Skeletal muscle cell (primary cell): ENCODE measurements at places on chromosomes 16 and 17.

DNA sequence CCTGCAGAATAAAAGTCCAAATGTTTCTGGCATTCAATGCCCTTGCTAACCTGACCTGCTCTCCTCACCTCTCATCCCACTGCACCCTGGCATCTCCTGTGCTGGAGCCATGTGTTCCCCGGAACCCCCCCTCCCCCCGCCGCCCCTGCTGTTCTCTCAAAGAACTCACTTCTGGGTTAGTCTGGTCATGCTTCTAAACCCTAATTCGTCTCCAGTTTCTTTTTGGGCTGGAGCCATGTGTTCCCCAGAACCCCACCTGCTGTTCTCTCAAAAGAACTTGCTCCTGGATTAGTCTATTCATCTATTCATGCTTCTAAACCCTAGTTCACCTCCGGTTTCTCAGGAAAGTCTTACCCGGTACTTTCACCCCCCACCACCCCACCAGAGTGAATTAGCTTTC is 808 bp upstream of the ALOX15 start:
- no peak for DNase-seq

DNA sequence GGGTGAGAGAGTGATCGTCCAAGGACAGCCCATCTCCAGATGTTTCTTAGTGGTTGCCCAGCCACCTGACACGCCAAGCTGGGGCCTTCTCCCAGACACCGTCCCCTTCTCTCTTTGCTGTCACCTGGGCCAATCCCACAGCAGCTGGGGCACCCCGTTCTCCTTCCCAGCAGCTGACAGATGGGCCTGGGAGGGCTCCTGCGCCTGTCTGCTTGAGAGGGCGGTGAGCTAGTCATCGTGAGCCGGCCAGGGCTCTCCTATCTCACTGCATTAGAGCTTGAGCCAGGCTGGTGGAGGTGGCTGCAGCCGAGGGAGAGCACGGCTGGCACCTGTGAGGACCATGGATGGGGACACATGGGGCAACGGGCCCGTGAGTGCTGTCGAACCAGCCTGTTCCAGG is 41.2 kb downstream of the RAB11FIP3 start:
- DNase-seq: no peak

DNA sequence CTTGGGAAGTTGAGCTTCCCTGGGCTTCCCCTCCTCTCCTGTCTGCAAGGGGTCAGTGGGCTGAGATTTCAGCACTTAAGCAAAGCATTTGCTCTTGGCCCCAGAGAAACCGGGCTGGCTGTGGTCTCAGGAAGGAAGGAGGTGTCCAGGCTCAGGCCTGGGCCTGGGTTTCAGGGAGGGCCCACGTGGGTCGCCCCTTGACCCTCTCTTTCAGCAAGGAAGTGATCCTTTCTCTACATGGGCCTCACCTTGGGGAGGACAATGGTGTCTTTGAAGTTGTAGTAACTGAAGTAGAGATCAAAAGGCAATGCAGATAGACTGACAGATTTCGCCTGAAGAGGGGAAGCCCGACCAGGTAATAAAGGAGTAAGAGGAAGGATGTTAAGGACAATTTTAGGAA is 2.7 kb downstream of the NOD2 start:
- no peak for DNase-seq

DNA sequence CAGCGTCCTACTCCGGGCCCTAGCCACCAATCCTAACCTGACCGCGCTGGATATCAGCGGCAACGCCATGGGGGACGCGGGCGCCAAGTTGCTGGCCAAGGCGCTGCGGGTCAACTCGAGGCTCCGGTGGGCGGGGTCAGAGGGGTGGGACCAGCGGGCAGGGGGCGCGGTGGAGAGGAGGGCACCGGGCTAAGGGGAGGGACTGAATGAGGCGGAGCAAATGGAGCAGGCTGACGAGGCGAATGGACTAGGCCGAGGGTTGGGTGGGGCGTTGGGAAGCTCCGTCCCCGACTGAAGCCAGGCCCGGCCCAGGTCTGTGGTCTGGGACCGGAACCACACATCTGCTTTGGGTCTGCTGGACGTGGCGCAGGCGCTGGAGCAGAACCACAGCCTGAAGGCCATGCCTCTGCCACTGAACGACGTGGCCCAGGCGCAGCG is 4.6 kb downstream of the CARMIL2 start:
- DNase-seq: no peak

DNA sequence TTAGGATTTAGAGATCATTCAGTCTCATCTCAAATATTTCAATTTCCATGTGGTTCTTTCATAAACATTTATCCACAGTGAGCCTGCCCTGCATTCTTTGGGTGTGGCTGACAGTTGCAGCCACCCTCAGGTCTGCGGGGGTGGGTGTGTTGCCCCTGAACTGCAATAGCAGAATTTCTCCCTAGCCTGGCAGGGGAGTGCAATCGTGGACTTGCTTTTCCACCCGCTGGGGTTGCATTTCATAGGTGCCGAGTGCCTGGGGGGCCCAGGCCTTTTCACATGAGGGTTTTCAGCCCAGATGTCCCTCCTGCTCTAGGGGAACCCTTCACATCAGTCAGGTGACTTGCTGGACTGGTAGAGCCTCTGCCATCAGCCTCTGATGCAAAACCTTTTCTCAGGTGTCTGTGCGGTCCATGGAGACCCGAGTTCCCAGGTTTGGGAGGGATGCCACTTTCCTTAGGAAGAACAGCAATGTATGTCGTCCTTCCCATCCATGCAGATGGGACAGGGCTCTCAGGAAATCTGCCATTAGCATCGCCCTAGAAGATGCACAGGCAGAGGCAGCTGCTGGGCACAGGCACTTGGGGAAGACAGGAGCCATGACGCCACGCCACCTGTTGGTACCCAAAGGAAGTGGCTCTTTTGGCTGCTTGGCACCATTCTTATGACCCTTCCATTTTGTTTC is 2.4 kb upstream of the USP36 start:
- DNase-seq: no peak

GRCh38 chr16:84421081-84421937 is 53.0 kb downstream of the ATP2C2 start:
- DNase-seq: no peak

- no peak for DNase-seq
Measured at GRCh38 chr17:61310590-61310989, 89.1 kb upstream of the TBX2 start.

GRCh38 chr16:24820522-24820921 is 25.2 kb upstream of the SLC5A11 start:
- DNase-seq: no peak

DNA sequence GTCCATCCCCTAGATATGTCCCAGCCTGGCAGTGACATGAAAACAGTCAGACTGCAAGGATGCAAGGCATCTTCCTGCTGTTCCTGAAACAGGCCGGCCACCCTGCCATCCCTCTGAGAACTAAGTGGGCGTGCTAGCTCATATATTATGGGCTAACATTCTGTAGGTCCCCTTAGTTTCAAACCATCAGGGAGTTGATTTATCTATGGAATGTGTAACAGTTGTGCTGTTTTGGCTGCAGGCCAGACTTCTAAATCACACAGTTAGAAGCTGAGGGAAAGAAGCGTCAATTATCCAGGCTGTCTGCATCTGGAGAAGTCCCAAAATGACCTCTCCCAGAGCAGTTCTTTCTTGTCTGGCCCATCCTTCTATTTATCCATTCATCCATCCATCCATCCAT is 102.7 kb upstream of the DNAH9 start:
- DNase-seq: no peak

DNA sequence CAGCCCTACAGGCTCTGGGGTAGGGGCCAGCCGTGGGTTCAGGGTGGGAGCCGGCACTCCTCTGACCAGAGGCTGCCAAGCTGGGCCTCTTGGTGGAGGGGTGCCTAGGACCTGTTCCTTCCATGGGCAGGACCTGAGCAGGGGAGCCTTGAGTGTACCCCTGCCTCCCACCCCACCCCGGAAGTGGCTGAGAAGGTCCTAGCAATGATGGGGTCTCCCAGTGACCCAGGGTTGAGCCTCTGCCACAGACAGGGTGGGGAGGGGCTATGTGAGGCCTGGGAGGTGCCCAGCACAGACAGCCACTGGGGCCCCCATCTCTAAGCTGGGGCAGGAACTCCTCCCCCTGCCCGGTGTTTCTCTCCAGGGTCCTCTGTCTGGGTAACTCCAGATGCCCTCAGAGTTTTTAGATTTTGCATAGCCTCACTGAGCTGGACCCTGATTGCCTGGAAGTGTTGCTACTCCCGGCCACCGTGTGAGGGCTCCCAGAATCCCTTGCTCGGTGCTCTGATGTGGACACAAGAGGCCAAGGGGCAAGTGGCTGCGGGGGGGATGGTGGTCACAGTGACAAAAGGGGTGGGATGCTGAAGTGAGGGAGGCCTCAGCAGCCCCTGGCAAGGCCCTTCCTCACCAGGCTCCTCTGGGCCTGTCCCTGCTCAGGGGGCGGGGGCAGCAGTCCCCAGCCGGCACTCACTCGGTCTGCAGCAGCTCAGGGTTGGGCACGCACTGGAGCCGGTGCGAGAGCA is 6.4 kb upstream of the MTSS2 start:
- no peak for DNase-seq

- DNase-seq: no peak
Measured at GRCh38 chr16:10128397-10129258, 53.6 kb downstream of the GRIN2A start.

DNA sequence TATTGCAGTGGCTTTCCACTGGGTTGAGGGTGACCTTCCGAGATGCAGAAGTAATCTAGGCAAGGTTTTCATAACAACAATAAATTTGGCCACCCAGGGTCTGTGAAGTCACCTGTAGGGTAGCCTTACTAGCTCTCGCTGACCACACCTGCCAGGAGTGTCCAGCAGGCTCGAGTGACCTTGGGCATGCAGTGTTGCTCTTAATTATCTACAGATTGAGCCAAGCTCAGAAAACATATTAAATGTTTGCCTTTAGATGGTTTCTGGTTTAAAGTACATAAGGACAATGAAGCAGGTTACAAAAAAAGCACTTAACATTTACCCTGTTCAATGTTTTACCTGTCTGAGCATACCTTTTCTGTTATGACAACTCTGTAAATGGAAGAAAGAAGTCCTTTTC is 1.8 kb downstream of the TBC1D24 start:
- DNase-seq: no peak

DNA sequence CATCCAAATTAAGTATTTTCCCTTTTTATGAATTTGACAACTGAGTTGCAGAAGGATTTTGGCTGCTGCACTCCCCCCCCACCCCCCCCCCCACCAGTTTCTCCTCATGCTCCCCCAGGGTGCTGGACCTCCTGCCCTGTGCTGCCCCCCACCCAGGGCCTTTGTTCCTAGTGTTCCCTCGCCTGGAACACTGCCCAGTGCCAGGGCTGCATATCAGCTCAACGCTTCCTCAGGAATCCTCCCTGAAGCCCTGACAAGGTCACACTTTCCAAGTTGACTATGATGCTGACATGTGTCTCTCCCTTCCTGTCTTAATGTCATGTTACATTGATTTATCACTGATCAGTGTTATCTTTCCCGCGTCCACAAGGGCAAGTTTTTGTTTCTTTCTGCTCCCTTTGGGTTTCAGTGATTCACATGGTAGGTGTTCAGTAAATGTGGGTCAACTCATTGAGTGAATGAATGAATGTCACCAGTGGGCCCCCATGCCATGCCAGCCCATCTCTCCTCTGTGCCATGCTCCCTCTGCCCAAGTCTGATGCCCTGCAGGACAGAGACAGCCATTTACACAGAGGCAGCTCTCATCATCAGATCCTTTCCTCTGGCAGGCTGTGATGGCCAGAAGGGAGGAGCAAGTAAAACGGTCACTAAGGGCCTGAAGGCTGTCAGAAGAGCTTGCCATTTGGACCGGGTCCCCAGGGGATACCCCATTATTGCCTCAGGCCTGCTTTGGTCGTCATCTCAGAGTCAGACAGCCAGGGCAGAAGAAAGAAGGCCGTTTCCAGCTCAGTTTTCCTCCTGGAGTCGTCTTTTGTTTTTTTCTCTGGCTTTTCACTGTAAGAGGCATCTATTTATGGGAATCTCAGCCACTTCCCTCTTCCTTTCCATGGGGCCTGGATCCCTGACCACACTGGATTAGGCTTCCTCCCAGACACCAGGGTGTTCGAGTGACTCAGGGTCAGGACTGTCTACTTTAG is 386.2 kb downstream of the SNX29 start:
- no peak for DNase-seq

GRCh38 chr16:57801809-57802340 is 416 bp downstream of the KIFC3 start:
- no peak for DNase-seq
